ENCODE measurements at places on chromosomes 5 and 9.

DNA sequence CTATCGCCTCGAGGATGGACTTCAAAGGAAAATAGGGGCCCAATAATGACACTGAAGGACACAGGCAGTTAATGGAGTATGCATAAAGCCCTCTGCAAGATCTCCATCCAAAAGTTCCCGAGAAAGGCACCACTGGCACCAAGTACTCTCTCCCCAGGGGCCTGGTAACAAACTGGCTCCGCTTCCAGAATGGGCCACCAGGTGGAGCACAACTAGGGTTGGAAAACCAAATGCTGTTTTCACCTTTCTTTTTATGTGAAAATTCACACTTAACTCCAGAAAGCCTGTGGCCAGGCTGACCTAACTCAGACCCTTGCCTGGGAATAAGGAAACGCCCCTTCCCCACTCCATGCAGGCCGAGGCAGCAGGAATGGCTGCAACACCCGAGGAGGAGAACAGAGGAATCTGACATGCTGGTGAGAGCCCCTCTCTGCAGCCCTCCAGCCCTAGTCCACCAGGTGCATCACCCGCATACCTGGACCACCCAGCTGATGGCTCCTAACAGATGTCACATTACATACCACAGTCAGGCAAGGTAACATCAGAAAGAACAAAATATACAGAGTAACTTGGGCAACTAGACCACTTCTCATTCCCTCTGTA lies 42.8 kb downstream of the CAMSAP1 start:
- peak; percentile 84 for DNase-seq

DNA sequence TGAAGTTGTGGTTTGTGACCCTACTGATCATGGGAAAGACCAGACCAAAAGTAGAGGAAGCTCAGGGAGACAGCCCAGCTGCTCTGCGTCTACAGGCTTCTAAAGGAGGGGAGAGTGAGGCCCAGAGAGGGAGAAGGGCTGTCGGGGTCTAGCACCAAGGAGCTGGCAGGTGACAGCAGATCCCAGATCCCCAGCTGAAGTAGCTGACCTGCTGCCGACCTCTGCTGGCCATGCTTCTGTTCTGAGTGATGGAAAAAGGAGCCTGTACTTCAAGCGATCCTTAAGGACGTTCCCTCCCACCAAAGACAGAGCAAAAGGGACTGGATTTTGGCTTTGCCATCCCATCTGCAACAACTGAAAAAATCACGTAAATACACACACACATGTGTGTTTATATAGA lies 22.7 kb upstream of the QSOX2 start:
- DNase-seq = no peak

DNA sequence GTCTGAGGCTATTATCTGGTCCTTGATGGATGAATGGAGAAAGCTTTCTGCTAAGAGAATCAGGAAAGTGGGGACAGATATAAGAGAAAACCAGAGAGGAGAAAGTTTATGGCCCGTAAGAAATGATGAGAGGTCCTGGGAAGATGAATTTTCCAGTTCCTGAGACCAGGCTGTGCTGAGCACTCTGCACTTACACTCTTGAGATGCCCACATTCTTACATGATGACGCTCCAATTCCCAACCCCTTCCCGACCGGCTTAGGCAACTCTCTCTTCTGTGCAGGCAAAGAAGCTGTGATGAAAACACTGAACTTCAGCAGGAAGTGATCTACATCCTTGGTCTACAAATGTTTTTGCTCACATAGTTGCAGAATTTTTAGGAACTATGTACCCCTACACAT lies 417.0 kb downstream of the ARHGEF28 start:
- DNase-seq = no peak

- no peak for DNase-seq
Measured at GRCh38 chr5:54469622-54470021, 14.1 kb downstream of the HSPB3 start.

DNA sequence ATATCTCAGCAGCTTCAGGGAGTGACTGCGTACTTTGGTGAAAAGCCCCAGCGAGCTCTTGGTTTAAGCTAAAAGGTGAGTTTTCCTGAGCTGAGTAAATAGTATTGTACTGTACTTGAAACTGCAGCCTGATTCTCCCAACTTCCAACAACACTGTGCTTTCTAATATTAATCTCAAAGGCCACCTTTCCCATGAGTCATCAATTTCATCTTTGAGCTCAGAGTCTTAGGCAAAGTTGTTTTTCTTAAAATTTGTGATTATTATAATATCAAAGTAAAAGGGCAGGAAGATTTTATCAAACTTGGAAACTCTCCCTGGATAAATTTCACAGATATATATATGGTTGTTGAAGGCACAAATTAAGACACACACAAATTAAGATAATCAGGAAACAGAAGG lies 51.0 kb downstream of the TRPC7 start:
- no peak for DNase-seq

DNA sequence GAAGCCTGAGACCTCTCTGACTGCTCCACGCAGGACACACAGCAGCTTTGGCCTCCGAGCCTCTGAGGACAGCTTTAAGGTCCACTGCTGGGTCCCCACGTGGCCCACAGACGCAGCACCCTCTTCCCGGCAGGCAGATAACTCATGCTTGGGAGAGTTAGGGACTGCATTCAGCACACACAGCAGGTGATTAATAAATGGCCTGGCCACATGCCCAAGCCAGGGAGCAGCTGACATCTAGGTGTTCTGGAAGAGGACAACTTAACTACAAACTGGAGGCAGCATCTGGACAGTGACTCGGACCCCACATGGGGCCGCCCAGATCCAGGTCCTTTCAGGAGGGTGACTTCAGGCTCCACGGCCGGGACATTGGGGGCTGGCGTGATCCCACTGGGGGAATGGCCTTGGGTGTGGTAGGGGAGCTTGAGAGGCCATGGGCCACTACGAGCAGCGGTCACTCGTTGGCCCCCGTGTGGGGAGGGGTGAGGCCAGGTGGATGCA lies 11.3 kb downstream of the NINJ1 start:
- no peak for DNase-seq

GRCh38 chr9:80797101-80797829 lies 892.1 kb downstream of the TLE1 start:
- no peak for DNase-seq

DNA sequence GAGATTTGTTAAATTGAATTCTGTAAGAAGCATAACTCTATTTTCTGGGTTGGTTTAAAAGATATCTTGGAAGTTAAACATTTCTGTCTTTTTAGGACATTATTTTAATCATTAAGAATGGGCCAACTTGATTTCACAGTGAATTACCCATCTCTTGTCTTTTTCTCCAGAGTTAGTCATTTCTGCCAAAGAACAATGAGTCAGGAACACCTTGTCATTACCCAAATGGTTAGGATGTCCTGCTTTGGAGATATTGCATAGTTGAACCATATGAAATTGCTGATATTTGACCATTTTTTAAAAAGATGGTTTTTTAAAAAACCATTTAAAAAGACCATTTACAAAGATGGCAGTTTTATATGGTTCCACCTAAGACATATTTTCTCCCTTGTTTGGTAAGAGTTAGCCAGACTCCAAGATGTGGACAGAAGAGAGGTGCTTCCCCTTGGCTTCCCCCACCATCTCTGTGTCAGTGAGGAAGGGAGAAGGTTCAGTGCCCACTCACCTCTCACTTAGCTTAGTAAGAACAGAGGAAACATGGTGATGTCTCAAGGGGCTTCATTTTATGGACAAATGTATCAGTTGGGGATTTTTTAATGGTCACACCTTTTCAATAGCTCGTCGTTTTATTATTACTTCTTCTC lies 103.0 kb downstream of the PCSK1 start:
- DNase-seq = no peak

DNA sequence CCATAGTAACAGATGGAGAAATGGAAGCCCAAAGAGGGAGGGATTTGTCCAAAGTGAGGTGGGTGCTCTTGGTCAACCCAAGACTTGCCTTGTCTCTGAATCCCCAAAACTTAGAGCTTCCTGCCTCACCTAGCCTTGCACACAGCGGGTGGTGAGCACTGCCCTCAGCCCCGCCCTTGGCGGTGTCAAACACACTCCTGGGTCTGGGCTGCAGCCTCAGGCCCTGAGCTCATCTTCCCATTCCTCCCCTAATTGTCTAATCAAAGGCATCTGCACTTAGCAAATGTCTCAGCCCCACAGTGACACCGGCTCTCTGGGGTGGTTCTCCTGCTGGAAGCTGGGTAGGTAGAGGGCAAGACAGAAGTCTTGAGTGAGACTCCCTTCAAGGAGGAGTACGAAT lies 20.9 kb downstream of the FABP6 start:
- DNase-seq = no peak

- DNase-seq = no peak
Measured at GRCh38 chr5:118687661-118688621, 300.4 kb downstream of the DTWD2 start.

DNA sequence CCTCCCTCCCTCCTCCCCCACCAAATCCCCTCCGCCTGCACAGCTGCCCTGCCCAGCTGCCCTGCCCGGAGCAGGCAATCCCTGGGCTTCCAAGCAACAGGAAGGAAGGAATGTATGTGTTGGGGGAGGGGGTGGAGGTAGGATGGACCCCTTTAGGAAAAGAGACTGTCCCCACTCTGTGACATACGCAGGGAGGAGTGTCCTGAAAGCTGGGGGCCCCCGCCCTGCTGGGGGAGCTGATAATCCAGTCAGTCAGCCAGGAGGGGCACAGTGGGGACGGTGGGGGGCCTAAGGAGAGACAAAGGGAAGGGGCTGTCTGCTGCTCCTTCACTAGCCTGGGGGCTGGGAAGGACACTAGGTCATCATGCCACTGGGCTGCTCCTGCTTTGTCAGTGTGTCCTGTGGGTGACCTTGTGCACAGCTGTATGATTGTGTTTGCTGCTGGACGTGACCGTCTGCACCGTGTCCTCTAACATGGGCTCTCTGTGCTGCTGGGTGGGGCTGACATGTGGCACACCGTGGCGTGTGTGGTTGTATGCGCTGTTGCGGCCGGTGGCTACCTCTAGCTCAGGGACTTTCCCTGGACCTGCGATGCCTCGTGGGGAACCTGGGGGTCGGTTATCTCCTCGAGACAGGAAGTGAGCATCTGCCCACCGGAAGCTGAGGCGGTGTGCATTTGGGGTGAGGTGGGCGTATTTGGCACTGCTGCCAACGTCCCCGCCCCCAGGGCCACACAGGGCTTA lies 3.0 kb downstream of the N4BP3 start:
- peak; percentile 52 for DNase-seq

- no peak for DNase-seq
Measured at GRCh38 chr5:103272377-103272776, 13.8 kb downstream of the MACIR start.

- DNase-seq = peak; percentile 3
Measured at GRCh38 chr5:157280927-157281326, 15.0 kb downstream of the CYFIP2 start.

- no peak for DNase-seq
Measured at GRCh38 chr9:101485924-101486692, 47.5 kb upstream of the RNF20 start.

- DNase-seq = no peak
Measured at GRCh38 chr5:39779831-39780230, 355.1 kb upstream of the DAB2 start.

- peak; percentile 12 for DNase-seq
Measured at GRCh38 chr9:123562844-123563346, 206.9 kb downstream of the CRB2 start.

- no peak for DNase-seq
Measured at GRCh38 chr9:132163457-132163875, 1.6 kb downstream of the NTNG2 start.

GRCh38 chr5:109644829-109645228 lies 44.9 kb upstream of the MAN2A1 start:
- DNase-seq = no peak

DNA sequence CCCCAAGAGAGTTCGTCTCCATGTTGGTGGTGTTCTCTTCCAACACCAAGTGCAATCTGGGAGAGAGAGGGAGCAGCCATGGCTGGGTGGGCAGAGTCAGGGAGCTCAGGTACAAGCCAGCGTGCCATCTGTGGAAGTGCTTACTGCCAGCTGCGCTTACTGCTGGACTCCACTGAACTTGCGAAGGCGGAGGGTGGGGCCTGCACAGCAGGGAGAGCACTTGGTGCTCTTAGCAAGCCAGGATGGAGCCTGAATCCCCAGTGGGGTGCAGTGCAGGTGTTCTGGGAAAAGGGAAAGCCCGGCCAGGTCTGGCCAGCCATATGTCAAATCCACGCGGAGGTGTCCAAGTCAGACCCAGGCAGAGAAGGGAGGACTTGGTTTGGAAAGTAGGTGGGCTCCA lies 142.0 kb downstream of the FANCC start:
- DNase-seq = no peak

DNA sequence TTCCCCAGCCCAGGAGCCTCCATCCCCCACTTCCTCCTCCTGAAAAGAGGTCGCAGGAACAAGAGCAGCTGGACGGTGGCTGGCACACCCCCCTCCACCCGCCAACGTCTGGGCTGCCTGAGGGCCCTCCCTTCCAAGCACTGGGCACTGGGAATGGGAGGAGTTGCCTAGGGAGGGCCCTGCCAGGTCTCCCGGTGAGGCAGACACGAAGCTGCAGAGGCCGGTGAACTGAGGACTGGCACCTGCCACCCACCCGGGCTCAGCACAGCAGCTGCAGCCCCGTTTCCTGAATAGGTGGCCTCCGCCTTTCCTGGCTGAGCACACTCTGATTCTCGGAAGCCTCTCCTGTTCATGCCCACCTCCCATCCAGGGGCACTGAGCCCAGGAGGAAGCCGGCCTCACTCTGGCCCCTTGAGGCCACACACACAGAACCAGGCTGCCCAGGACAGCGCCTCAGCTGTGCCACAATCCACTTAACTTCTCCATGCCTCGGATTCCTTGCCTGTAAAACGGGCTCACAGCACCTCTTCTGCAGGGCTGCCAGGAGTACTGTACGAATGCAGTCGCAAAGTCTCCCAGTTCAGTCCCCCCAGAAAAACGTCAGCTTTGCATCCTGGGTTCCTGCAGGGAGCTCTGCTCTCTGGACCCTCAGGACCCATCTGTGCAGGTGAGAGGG lies 1.3 kb downstream of the NPDC1 start:
- no peak for DNase-seq

GRCh38 chr5:34495178-34495577 lies 160.9 kb upstream of the RAI14 start:
- DNase-seq = no peak

DNA sequence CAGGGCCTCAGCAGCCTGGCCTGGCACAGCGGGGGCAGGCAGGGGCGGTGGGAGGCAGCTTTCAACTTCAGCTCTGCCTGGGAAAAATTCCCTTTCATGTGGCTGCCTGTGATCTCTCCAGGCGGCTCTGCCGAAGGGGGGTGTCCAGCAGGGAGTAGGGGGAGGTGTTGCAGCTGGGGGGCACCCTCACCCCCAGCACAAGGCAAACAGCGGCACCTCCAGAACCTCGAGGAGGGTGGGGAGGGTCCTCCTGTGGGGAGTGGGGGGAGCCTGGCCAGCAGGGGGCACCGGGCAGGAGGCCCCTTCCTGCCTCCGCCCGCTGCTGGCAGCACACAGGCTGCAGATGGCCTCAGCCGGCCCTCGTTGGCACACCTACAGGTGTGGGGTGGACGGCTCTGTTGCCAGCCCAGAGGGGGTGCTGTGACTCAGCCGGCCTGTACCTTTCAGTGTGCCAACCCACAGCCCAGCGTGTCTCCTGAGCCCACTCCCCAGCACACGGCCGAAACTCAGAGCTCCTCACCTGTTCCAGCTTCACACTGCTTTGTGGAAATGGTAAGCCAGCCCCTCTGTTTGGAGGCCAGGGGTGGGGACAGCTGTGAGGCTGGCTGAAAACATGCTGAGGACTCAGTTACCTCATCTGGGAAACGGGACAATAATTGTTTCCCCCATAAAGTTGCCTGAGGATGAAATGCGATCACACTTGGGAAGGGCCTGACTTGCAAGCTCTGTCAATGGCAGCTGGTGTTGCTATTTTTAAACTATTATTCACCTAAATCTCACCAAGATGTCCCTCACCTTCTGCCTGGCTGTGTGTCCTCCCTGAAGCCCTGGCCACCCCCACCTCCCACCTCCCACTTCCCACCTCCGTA lies 37.0 kb downstream of the CXXC5 start:
- DNase-seq = no peak

- DNase-seq = no peak
Measured at GRCh38 chr5:36945687-36946086, 69.1 kb downstream of the NIPBL start.
